ENCODE measurements at places on chromosomes 6 and 20.

DNA sequence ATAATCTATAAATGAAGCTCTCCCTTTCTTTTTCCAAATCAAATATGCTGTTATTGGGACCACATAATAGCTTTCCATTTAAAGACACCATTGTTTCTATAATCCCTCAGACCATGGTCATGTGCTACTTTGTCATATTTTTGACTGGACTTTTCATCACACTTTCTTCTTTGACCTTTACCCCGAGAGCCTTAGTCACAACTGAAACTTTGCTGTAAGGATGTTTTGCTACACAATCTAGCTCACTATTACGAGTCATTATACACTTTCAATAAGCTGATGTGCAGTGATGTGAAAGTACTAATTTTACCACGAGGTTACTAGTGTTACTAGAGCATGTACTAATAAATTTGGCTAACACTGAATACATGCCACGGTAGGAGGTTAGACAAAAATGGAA, 367.2 kb upstream of the RUNX2 start:
- no peak for DNase-seq

DNA sequence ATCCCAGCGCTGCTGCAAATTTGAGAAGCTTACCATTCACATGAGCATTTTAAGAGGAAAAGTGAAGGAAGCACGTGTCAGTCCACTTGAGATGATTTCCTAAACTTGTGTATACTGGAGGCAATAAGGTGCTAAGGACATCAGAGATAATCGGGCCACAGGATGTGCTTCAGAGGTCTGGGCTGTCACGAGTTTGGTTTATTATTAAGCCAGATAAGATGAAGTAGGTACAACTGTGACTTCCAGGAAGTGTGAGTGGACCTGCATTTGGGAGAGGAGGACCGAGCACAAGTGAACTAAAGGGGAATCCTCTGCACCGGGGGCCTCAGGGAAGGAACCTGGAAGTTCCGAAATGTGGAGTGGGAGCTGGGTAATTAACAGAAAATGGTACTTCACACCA, 1.4 kb downstream of the SAMD5 start:
- no peak for DNase-seq

GRCh38 chr6:37474316-37474715, 25.4 kb downstream of the CCDC167 start:
- no peak for DNase-seq

DNA sequence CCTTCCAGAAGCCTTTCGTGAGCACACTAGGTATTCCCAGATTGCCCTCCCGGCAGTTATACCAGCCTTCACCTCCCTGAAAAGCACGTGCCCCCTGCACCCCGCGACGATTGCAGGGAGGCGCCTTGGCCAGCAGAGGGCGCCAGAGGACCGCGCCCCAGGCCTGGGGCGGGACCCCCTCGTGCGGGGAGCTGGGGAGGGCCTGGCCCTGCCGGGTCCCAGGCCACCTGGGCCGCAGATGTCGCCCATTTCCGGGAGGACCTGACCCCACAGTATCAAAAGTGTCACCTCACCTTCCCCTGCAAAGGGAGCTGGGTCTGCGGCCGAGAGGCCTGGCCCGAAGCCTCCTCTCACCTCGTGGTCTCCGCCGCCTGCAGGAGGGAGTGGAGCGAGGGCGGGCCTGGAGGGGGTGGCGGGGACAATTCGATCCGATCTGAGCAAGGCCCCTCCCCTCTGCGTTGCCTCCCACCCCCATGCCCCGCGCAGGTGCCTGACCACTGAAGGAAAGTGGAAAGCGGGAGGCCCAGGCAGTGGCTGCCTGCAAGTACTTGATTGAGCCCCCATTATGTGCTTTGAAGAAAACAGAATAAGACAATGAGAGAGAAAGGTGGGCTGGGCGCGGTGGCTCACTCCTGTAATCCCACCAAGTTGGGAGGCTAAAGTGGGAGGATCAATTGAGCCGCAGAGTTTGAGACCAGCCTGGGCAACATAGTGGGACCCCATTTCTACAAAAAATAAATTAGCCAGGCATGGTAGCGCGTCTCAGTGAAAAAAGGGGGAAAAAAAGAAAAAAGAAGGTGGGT, 3.5 kb upstream of the SNAI1 start:
- peak; percentile 63 for DNase-seq

GRCh38 chr6:80214436-80215022, 108.1 kb downstream of the BCKDHB start:
- DNase-seq: peak; percentile 9

DNA sequence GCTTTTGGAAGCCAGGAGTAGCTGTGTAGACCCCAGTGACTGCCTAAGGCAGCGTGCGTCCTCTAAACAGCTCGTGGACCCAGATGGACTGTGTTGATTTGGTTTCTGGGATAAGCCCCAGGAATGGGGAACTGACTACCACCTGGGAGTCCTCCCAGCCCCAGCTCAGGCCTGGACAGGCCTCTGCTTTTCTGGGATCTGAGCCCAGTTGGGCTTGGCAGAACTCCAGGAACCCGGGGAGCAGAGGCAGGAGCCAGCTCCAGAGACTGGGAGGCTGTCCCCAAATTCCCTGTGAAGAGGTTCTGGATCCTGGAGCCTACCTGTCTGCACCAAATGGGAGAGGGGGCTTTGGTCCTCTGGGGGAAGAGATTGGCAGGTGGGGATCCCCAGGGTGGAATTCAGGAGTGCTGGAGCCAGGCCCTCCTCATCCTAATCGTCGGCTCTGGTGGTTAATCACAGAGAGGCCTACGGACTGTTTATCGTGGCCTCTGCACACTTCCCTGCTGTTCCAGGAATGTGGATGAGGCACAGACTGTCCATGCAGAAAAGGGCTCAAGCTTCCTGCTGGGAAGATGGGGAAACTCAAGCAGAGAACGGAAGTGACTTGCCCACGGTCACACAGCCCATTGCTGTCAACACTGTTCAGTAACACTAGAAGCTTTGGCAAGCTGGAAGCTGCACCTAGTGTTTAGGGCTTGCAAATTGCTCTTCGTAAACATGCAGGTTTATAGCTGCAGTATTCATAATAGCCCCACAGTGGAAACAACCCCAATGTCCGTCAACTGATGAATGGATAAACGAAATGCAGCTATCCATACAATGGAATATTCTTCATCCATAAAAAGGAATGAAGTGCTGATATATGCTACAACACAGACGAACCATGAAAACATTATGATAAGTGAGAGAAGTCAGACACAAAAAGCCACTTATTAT, 100.6 kb downstream of the KCNB1 start:
- no peak for DNase-seq

DNA sequence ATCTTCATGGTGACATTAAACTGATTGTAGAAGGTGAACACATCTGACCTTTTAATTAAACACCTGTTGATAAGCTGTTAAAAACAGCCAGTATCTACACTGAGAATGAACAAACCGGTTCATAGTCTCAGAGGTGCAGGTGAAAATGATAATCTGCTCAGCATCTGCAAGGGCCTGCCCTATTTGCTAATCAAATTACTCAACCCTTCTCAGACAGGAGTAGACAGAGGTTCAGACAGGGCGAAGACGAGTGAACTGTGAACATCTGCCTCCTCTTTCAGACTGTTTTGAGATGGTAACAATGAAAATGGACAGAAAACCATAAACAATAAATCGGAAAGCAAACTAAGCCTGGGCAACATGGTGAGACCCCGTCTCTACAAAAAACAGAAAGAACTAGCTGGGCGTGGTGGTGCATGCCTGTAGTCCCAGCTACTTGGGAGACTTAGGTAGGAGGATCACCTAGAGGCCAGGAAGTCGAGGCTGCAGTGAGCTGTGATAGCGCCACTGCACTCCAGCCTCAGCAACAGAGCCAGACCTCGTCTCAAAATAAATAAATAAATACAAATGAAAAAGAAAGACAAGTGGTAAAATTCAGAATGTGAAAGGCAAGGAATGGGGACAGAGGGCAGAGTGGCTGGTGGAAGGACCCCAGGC, 55.9 kb downstream of the NINL start:
- no peak for DNase-seq

All from CD4-positive, alpha-beta T cell treated with Interleukin-15 for 4 hours (primary cell).